ENCODE measurements at places on chromosomes 12 and 14.
A peak's percentile ranks its signal among the peaks of the same experiment; 100 is the strongest.

- no peak for DNase-seq
These were observed 121.3 kb downstream of the KCNMB4 start for GRCh38 chr12:70487440-70487839.

DNA sequence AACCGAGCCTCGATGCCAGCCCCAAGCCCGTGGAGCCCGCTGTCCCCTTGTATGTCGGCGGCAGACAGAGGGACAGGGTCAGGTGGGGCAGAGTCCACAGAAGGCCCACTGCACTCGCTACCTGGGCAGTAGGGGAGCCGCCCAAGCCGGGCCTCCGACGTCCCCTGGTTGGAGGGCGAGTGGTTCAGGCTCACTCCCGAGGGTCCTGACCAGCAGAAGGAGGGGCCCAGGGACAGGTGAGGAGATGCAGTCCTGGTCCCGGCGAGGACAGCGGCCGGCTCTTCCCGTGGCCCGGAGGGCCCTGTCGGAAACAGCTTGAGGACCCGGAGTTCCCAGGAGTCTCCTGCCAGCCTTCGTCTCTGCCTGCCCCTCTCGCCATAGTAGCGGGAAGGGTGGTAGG, 216.7 kb upstream of the SFSWAP start:
- DNase-seq, result no peak

DNA sequence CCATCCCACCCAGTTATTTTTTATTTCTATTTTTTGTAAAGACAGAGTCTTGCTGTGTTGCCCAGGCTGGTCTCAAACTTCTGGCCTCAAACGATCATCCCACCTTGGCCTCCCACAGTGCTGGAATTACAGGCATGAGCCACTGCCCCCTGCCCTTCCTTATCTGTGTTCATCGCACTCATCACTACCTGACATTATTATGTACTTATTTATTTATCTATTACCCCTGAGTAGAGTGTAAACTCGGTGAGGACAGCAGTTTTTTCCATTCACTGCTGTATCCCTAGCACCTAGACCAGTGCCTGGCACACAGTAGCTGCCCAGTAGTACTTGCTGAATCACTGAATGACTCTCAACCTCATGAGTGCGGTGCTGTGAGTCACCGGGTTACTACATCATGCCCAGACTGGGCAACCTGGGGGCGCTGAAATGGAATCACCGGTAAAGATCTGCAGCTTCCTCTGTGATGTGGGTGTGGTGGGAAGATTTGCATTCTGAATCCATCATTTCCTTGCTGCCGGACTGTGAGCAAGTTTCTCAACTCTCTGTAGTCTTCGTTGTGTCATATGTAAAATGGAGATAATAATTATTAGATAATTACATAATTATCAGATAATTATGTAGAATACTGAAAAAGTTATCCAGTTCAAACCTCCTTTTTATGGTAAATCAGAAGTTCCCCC, 81.9 kb upstream of the USP44 start:
- DNase-seq, result peak; percentile 31

DNA sequence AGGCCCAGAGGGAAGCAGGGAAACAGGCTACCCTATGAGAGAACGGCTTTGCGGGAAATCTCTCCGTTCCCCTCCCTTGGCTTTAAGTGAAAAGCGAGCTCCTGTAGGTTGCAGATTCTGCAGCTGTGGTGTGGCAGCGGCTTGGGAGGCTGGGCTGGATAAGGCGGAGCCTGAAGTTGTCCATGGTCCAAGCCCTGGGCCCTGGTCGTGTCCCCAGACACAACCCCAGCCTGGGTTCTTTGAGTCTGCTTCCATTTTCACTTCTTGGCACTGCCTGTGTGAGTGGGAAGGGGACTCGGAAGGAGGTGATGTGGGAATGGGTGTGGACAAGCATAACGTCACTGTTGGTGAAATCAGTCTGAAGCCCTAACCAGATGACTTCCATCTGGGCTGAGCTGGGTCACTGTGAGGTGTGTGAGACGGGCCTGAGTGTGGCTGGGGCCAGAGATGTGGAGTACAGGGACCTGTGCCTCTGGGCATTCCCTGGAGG, 43.0 kb upstream of the CTDSP2 start:
- DNase-seq, result no peak

GRCh38 chr14:71228711-71229110, 321.5 kb downstream of the PCNX1 start:
- no peak for DNase-seq

- DNase-seq, result no peak
These were observed 50.4 kb downstream of the ITPR2 start for GRCh38 chr12:26782372-26783130.

DNA sequence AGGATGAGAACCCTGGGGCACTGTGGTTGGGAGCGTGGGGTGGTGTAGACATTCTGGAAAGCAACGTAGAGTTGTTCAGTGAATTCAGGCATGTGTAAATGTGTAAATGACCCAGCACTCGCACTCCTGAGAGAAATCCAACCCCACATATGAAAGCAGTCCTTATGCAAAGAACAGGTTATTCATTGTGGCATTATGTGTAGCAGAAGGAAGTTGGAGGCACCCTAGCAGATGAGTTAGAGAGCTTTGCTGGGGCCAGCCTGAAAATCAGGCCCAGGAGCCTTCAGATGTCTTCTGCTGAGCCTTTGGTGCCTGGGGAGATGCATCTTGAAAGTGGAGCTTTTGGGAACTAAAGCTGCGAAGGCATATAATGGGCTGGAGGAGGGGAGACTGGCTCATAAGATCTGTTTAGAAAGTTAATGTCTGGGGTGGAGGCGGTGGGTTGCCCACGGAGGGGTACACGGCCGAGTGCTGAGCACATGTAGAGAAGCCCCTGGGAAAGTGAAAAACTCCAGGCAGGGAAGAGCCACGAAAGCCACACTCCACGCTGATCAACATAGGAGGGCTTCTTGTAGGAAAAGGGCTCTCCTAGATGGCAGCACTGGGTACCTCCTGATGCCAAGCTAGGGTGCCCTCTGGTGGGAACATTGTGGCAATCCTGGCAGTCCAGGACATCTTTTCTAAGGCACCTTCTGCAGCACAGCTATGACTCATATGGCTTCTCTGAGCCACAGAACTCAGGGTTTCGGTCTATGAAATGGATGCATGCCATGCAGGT, 6.0 kb upstream of the KRT83 start:
- DNase-seq, result peak; percentile 97

GRCh38 chr12:30138483-30138882, 354.7 kb upstream of the TMTC1 start:
- no peak for DNase-seq

- no peak for DNase-seq
These were observed 6.0 kb downstream of the P3H3 start for GRCh38 chr12:6834254-6834653.

GRCh38 chr12:53530920-53531319, 23.6 kb upstream of the NPFF start:
- no peak for DNase-seq

DNA sequence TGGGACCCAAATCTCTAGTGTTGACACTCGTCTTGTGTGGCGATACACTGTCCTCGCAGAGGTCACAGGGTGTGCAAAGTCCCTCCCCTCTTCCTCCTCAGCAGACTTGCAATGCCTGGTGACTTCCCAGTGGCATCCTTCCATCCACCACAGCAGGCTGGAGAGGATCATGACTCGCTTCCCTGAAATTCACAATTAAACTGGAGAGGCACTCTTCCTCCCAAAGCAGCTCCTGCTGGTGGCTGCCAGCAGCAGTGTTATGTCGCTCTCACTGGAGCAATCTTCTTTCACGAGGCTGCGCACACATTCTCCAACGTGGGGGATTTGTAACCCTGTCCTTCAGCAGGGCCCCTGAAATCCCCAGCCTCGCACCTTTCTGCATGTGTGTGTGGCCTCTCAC, 145.2 kb upstream of the TMCC3 start:
- DNase-seq, result peak; percentile 16

DNA sequence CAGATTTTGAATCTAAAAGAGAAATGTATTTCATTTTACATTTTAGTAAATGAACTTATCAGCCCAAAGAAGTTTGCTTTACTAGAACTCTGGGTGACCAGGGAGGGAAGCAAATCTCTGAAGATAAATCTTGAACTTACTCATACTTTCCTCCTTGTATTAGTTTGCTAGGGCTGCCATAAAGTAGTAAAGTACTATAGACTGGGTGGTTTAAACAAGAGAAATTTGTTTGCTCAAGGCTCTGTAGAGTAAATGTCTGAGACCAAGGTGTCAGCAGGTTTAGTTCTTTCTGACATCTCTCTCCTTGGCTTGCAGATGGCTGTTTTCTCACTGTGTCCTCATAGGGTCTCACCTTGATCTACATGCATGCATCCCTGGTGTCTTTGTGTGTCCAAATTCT, 926.0 kb downstream of the DIO2 start:
- DNase-seq, result no peak

DNA sequence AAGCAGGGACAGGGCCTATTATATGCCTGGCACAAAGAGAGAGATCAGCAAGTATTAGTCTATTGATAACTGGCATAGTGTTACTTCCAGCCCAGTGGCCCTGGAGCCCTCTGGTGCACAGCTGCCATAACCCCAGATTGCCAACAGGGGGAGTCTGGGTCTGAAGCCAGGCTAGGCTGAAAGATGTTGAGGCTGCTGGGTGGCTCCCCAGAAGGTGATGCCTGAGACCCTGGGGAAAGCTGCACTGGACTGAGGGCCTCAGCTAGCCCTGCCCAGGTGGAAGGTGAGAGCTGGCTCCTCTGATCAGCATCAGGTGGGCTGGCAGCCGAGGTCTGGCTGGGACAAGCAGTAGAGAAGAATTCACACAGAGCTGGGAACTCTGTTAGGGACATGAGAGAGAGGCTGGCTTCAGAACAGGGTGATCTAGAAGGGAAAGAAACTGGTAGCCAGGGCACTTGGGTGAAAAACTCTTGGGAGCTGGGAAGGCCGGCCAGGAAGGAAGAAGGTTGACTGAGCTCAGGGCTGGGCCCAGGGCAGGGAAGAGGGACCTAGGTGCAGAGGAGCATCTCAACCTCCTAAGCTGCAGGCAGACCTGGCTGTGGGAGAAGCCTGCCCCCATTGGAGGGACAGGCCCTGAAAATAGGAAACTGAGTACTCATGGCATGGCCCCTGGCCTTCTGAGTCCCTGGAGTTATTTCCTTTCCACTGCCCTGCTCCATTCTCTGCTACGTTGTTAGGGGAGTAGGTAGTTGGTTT, 3.9 kb downstream of the GZMH start:
- no peak for DNase-seq

- no peak for DNase-seq
These were observed 425.2 kb downstream of the RPS29 start for GRCh38 chr14:49160983-49161382.

GRCh38 chr12:94089891-94090290, 58.5 kb upstream of the PLXNC1 start:
- DNase-seq, result no peak

DNA sequence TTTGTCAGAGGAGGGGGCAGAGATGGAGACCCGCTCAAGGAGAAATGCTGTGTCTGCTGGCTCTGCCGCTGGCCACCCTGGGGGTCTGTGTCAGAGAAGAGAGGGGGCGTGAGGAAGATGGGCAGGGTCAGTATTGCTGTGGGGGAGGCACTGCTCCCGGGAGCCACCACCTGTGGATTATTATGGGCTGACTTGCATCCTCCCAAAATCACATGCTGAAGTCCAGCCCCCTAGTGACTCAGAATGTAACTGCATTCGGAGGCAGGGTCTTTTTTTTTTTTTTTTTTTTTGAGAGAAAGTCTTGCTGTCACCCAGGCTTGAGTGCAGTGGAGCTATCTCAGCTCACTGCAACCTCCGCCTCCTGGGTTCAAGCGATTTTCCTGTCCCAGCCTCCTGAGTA, 12.3 kb downstream of the ABCD4 start:
- DNase-seq, result peak; percentile 54

GRCh38 chr14:103230021-103230420, 104.0 kb upstream of the EIF5 start:
- no peak for DNase-seq

GRCh38 chr12:126247936-126248335, 1182.7 kb downstream of the AACS start:
- no peak for DNase-seq

- peak; percentile 28 for DNase-seq
These were observed 221.5 kb upstream of the HMGA2 start for GRCh38 chr12:65602610-65603295.

- peak; percentile 26 for DNase-seq
These were observed 42.4 kb downstream of the CKAP4 start for GRCh38 chr12:106205208-106206069.

GRCh38 chr12:67469666-67470065, 178.9 kb upstream of the DYRK2 start:
- DNase-seq, result no peak

GRCh38 chr14:104888489-104889374, 23.7 kb downstream of the CEP170B start:
- DNase-seq, result peak; percentile 33

- no peak for DNase-seq
These were observed 39.3 kb downstream of the SETD3 start for GRCh38 chr14:99441157-99441870.

GRCh38 chr12:101256266-101256665, 23.6 kb upstream of the UTP20 start:
- no peak for DNase-seq

Measured in 8988T (cell line).